ENCODE measurements at places on chromosomes 11 and 22.

DNA sequence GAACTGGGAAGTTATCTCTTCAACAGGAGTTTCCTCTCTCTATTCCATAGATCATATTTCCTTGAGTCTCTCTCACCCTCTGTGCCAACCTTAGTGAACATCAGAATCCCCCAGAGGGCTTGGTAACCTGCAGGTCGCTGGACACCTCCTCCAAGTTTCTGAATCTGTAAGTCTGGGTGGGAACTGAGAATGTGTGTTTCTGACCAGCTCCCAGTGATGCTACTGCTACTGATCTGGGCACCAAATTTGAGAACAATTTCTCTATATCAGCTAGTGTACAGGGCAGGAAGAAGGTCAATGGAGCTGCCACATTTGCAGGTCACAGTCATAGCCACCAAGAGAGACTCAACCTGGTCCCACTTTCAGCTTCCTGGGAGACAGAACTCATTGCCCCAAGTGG lies 62.9 kb downstream of the RCN1 start:
- no peak for DNase-seq

GRCh38 chr22:31586137-31586920 lies 75.7 kb downstream of the PISD start:
- peak; percentile 85 for DNase-seq

DNA sequence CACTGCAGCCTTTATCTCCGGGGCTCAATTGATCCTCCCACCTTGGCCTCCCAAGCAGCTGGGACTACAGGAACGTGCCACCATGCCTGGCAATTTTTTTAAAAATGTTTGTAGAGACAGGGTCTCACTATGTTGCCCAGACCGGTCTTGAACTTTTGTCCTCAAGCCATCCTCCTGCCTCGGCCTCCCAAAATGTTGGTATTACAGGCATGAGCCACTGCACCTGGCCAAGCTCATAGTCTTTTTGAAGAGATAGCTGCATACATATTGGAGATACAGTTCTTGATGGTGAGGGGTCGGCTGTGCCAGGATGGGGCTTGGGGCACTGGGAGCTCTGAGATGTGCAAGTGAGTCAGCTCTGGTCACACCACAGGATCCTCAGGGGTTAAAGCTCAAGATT lies 53.2 kb downstream of the CHRDL2 start:
- no peak for DNase-seq

GRCh38 chr11:118530683-118531596 lies at the start of gene TMEM25:
TSS of gene TMEM25 (plus strand) at chr11:118531192. CDS start at chr11:118531802, 610 bp downstream.
- no peak for DNase-seq

DNA sequence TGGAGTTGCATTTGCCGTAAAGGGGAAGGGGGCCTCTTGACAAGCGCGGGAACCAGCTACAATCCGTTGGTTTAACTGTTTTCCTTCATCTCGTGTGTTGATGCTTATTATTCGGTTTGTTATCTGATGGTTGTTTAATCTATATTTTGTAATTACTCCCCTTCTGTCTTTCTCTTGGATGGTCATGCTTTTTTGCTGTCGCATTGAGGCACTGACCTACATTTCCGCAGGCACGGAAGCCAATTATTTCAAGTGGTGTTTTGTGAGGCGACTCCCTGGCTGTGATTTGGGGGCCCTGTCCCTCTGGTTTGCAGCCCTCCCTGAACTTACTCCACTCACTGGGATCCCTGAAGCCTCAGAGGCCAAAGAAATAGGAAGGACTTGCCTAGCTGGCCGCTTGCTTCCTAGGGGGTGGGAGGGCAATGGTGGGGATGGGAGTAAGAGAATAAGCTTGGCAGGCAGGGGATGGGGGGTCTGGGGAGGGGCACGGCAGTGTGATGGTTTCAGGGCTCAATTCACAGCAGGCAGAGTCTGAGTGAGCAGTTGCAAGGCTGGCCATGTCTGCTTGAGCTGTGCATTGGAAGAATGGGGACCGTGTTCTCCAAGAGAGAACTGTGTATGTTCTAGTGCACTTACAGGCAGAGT lies 165.8 kb upstream of the B3GAT1 start:
- no peak for DNase-seq

GRCh38 chr11:27623945-27624523 lies 76.2 kb downstream of the BDNF start:
- no peak for DNase-seq

DNA sequence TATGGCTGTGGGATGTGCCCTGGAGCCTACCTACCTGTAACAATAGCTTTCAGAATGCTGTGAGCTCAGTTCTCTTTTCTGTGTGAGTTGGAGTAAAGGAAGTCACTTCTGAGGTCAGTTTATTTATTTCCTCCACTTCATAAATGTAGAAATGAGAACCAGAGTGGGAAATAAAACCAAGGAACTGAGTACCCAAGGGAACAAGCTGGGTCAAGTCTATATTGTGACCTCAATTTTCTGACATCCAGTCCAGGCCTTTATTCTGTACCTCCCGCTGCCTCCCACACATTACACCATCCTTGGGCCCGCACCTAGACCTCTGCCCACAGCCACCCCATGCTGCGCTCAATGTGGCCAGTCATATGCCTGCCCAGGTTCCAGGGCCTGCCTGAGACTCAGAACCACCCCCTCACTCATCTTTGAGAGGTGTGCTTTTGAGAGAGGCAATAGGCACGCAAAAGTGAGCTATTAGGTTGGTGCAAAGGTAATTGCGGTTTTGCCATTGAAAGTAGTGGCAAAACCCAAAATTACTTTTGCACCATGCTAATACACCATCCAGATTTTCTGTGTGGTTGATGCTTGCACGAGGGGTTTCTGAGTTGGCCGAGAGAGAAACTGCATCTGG lies 9.8 kb downstream of the MS4A6E start:
- no peak for DNase-seq
